Natural killer cell (primary cell): ENCODE measurements at places on chromosomes 1 and 21.

DNA sequence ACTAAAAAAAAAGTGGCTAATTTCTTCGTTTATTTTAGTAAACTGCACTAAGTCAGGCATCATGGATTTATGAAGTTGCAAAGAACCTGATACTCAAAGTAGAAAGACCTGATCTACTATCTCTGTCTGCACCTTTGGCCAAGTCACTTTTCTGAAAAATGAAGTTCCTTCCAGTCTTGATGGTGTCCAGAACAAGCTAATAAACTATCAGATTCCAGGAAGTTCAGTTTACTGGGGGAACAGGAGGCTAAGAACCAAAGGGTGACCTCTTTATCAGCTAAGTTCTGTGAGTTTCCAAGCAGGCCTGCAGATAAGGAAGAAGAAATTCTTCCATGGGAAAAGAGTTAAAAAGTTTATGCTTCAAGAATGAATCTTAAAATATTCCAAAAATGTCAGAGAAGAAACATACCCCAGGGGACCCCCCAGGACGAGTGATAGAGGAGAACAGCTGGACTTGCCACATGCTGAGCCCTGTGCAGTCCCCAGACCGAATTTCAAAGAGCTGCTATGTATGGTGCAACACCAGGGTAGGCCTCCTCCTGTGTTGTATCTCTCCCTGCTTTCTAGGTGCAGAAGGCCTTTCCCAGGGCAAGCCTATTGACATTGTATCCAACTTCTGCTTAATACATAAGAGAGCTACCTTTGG, 72.8 kb upstream of the FGGY start:
- DNase-seq, result no peak

- DNase-seq, result no peak
Observed at GRCh38 chr1:86750076-86750475, 45.7 kb downstream of the SH3GLB1 start.

DNA sequence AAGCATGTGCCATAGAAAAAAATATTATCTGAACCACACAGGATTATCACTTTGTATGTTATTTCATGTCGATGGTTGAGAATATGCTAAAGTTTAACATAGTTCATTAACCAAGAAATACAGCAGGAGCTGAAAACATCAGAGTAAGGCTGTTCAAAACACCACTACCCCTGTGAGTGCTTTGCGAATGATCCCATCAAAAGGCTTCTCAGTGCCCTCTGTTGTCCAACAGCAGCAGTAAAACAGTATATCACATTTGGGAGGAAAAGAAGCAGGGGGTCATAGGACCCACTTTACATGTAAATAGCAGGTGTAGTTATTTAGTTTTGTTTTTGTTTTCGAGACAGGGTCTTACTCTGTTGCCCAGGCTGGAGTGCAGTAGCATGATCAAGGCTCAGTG, 289.4 kb upstream of the FMN2 start:
- DNase-seq, result no peak

- DNase-seq, result no peak
Observed at GRCh38 chr1:223338811-223339746, 24.9 kb downstream of the SUSD4 start.

DNA sequence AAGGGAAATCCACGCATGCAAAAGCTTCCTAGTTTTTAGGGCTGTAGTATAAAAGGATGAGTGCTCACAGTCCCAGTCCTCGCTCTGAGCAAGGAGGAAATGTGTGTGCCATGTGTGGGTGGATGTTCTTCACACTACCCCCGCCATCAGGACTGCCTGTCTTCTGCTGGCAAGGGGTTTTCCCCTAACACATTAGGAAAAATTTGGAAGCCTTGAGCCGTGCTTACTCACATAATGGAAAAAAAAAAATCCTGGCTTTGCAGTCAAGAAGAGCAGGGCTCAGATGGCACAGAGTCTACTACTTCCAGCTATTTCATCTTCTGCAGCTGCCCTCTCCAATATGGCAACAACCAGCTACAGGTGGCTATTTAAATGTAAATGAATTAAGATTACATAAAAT, 363.1 kb downstream of the PLPP3 start:
- DNase-seq, result no peak

DNA sequence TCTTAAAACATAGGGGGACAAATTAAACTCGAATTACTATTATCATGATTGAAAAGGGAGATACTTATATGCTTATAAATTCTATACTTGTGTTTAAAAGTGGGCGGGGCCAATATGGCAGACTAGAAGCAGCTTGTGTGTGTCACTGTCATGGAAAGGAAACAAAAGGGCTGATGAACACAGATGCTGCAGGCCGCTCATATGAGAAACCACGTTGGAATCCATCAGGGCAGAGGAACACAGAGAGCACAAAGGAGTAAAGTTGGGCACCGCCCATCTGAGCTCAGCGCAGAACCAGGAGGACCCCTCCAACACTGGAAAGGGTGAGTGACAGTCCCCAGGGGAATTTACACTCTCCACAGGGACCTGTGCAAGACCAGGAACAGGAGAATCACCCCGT, 107.0 kb downstream of the SLC5A9 start:
- no peak for DNase-seq

DNA sequence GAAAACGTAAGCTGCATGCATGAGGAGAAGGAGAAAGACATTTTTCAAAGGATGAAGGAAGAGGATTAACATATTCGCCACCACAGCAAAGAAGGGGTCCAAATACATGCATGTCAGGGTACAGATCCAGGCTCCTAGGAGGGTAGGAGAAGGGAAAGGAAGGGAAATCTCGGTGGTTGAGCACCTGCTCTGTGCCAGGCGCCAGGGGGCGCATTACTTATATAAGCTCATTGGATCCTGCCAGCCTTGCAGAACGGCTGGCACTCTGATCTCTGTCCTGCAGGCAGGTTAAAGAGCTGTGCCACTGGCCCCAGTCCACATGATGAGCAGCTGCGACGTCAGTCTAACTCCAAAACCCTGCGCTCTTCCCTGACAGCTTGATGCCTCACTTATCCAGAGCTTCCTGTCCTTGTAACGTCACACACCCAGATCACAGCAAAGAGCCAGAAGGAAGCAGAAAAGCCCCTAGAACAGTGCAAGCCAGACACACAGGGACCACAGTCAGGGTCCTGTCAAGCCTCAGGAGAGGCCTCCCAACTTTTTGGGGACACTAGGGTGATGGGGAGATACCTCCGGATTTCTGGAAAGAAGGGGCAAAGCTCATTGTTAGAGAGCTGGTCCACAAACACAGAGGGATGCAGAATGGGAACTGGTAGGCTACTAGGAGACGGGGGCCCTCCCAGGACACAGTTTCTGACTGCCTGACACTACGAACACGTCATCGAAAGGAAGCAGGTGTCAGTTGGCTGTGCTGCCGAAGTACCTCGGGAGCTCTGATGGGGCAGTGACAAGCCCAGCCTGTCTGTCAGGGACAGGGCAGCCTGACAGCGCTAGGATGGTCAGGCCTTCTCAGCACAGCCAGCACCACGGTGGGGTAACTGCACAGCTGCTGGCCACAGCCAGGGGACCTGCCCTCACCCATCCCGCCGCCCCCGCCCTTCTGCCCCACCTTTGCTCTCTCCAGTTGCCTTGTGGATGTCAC, 99.1 kb downstream of the BEND5 start:
- peak; percentile 44 for DNase-seq

- no peak for DNase-seq
Observed at GRCh38 chr1:67051196-67051595, 2.8 kb downstream of the SLC35D1 start.

DNA sequence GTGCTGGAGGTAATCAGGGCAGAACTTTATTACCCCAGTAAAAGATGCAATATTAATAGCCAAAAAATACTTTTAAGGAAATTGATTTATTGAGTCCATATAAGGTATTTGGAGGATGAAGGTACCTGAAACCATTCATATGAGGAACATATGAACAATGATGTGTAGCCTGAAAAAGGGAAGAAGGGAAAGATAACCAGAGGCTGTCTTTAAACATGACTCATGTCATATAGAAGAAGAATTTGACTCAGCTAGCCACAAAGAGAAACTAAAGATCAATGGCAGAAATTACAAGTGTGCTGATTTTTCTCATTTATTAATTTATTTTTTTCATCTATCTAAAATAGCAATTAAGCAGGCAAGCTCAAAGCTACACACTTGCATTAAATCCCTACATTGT, 136.2 kb upstream of the DUSP10 start:
- DNase-seq, result no peak

GRCh38 chr1:42953182-42954180, 5.2 kb downstream of the SLC2A1 start:
- peak; percentile 13 for DNase-seq

GRCh38 chr1:106952776-106953175, 103.7 kb upstream of the PRMT6 start:
- no peak for DNase-seq

DNA sequence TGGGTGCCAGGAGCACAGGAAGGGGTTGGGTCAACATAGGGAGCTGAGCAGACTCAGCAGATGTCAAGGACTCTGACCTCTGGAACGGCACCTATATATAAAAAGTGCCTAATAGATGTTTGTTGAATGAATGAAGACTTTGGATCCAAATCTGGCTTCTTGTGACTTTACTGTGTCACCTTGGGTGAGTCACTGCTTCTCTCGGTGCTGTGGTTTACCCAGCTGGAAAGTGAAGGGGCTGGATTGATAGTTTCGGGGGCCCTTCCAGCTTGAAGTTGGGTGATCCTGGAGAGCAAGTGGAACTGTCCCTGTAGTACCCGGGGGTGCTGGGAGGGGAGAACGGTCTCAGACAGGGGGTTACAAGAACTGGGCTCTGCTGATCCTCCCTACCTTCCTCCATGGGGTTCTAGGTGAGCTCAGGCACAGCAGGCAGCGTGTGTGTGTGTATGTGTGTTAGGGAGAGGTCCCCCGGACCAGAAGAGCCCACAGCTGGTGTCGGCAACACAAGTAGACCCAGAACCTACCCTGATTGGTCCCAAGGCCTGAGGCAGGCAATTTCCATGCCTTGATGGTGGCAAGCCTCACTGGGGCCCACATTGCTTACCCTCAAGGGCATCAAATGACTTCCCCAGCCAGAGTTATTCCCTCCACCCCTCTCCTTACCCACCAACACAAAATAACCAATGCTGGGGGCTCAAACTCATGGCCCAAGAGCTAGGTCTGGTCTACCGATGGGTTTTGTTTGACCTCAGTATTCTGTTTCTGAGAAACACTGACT, 5.5 kb upstream of the PADI1 start:
- no peak for DNase-seq

- DNase-seq, result peak; percentile 55
Observed at GRCh38 chr1:214281021-214281719, at the start of gene SMYD2. Gene SMYD2 (plus strand): TSS chr1:214281159. CDS start chr1:214281255, 96 bp downstream.

- no peak for DNase-seq
Observed at GRCh38 chr1:2637442-2638145, 4.8 kb upstream of the MMEL1 start.

DNA sequence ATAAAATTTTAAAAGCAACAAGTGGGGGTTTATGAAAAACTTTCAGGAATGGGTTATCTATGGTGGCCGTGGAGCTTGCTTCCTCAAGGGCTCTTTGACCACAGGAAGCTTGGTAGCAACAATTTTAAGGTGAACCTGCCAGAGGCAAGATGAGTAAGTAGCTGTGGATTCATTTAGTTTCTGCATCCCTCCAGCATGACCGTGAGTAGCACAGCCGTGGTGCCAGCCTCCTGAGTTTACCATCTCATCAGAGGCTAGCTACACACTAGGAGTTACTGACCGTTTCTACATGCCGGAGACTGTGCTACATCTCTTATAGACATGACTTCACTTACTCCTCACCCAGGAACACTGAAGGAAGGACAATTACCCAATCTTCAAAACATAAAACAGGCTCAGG, 30.1 kb upstream of the PLEKHG5 start:
- no peak for DNase-seq

DNA sequence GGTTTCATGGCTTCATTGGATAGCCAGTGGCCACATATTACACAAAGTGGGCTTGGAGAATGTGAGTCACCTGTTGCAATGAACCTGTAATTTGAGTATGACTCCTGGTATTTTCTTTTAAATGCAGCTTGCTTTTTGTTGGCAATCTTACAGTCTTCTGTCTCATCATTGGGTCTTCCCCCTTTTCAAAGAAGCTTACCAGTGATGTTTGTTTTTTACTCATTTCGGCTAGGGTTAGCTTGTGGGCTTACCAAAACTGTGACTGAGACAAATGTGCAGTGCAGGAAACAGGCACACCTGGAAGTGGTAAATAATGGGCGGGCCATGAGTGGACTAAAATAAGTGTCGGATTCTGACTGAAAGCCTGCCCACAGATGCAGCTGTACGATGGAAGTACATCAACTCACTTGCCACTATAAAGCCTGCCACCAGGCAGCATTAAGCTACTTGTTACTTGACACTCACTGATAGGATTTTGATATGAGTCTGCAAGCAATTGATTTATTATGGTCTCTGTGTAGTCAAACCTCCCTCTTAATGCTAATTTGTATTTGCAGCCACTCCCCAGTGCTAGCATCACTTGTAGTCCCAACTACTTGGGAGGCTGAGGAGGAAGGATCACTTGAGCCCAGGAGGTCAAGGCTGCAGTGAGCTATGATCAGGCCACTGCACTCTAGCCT, 4.2 kb downstream of the HHAT start:
- DNase-seq, result peak; percentile 72

DNA sequence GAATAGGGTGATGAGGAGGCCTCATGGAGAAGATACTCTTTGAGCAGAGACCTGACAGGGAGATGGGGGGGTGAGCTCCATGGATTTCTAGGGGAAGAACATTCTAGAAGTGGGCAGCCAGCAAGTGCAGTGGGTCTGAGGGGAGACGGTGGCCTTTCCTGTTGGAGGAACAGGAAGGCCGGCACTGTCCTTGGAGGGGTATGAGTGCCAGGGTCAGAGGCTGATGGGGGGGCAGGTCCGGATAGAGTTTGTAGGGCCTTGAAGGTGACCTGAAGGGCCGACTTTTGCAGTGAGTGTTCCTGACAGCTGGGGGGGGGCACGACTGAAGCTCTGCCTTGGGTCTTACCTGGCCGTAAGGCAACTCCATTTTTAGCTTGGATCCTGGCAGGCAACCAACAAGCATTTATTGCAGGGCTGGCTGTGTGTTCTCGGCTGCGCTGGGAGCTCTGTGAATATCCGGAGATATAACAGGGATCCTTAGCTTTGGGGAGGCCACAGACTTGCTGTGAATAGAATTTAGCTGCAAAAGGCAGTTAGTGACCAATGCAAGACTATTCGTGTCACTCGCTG, 130.6 kb downstream of the MRPS6 start:
- no peak for DNase-seq

GRCh38 chr1:161230762-161231161, 4.9 kb downstream of the TOMM40L start:
- DNase-seq, result no peak

DNA sequence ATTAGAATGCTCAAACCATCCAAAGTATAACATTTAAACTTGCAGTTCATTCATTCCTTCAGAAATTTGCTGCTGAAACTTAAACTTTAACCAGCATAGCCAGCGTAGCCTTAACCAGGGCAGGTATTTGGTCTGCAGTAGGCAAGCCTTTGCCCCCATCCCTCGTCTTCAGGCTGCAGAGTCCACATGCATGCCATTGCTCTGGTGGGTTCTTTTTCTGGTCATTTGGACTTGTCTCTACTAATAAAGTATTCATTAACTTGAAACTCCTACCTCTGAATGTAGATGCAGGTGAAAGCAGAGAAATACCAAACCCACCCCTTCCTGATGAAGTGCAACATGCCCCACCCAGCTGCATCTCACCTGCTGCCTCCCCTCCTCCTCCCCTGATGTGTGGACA, 100.2 kb downstream of the CAMTA1 start:
- no peak for DNase-seq
